ENCODE measurements at places on chromosomes 13 and 19.
A peak's percentile ranks its signal among the peaks of the same experiment; 100 is the strongest.

DNA sequence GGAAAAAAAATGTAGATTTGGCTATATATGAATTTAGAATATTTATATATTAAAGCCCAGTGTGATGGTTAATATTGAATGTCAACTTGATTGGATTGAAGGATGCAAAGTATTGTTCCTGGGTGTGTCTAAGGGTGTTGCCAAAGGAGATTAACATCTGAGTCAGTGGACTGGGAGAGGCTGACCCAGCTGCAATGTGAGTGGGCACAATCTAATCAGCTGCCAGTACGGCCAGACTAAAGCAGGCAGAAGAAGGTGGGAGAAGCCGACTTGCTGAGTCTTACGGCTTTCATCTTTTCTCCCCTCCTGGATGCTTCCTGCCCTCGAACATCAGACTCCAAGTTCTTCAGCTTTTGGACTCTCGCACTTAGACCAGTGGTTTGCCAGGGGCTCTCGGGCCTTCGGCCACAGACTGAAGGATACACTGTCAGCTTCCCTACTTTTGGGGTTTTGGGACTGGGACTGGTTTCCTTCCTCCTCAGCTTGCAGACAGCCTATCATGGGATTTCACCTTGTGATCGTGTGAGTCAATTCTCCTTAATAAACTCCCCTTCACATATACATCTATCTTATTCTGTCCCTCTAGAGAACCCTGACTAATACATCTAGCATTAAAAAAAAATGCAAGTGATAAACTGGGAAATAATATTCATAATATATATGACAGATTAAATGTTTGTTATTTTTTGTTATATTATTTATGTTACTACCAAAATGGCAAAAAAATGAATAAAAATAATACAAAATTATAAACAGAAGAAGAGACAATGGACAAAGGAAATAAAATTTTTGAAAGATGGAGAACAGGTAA is 122.4 kb downstream of the DLEU7 start:
- DNase-seq, result no peak

DNA sequence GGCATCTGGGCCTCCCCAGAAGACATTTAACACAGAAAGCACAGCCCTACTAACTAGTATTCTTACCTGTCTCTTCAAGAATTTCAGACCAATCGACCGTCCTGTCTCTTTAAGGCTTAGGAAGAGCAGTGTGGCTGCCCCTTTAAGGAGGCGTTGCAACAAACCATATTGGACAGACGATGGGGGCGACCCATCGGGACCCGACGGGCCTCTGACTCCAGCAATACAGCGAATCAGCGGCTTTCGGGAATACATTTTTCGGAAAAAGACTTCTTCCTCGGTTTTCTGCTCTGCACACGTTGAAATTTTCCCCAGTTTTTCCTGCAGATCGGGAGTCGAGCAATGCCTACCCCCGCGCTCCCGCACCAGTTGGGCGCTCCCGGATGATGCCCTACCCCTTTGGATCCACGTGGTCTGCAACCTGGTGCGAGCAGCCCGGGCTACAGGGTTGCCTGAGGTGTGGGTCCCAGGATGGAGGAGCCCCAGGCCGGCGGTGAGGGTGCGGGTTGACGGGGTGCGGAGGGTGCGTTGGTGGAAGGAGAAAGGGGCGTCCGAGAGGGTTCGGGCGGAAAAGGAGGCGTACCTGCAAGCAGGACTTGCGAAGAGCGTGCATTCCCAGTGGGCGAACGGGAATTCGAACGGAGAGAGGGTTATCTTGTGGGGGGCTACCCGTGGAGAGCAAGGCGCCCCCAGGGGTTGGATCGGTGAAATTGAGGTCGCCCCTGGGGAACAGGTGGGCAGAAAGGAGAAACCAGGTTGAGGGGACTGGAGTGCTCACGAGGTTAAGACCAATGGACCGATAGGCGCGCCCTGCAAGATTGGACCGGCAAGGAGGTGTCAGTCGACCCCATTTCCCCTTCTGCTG is at the start of gene POLR1G:
Gene POLR1G (plus strand): TSS at position 419 of the 865 bp plus-strand sequence. CDS start 53 bp downstream, at position 472.
- DNase-seq, result peak; percentile 87

DNA sequence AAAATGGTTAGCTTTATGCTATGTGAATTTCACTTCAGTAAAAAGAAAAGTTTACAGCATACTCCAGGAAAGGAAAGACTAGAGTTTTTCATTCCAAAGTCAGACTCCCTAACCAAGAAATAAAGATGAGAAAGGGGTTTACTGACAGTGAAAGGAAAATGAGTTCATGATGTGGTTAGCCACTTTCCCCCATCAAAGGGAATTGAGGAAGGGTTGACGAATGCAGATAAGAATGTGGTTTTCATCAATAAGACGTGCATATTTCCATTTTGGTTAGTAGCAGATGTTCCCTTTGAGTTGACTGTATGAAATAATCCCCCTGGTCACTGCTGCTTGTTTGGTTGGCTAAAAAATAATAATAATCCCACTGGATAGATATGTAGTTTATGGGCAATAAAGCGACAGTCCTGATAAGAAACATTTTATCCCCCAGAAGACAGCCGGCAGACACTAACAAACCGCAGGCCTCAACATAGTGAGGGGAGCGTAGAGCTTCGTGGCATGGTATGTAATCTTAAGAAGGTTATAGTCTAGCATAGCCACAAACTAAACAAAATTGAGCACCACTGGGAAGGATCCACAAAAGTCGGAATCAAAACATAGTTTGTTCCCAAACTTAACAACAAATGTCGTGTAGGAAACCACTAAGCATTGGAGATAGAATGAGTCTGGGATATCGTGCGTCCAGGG is 114.8 kb downstream of the COL4A2 start:
- DNase-seq, result peak; percentile 97

GRCh38 chr13:47110141-47110540 is 213.3 kb upstream of the HTR2A start:
- DNase-seq, result no peak

Measured in Jurkat, Clone E6-1 (cell line).